ENCODE measurements at places on chromosomes 13 and 19.

- no peak for DNase-seq
Observed at GRCh38 chr13:93477238-93477637, 250.6 kb downstream of the GPC6 start.

DNA sequence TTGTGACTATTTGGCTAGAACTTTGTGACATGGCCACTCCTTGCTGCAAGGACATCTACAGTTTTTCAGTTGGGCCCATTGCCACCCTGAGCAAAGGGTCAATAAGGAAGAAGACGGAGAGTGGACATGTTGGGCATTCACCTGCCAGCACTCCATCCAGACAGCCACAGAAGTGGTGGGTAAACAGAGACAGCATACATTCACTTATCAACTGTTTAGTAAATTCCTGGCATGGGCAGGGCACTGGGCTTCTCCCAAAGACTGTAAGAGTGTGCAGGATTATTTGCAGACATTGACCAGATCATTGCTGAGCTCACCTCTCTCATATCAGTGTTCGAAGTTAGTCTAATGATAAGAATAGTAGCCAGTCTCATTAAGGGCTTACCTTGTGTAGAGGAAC, 29.2 kb downstream of the SIPA1L3 start:
- DNase-seq, result peak; percentile 9

DNA sequence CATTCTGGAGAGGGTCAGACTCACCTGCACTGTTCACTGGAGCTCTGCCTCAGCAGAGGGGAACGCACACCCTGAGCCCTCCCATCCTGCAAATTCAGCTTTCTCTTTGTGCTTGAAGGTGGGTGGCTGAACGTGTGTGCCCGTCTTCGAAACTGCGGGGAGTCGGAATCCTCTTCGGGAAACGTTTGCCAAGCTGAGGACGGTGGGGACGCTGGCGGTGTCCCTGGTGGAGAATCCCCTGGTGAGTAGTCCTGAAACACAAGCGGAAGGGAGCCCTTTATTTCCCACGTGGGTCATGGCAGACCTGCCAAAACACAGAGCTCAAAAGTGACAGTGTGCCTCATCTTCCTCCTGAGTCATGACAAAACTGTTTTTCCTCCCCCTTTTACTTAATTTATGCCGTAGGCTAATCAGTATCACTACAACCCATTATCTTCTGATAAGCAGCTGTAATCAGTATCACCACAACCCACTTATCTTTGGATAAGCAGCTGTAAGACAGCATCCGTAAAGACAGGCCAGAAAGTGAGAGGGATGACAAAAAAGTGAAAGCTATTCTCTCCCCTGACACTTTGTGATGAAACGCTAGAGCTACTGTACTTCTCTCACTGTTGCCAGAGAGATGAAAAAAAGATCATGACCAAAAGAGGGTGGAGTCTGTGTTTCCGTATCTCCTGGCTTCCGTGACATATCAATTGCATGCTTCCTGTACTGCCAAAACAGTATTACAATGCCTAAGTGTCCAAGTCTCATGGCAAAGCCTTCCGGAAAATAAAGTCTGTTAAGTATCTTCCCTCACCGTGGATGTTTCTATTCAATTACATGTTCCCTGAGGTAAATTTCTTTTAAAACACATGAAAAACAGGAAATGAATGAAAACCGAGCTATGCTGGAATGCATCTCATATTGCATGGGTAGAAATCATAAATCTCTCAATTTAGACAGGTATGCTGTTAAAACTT, 155.5 kb downstream of the TBC1D4 start:
- DNase-seq, result no peak

DNA sequence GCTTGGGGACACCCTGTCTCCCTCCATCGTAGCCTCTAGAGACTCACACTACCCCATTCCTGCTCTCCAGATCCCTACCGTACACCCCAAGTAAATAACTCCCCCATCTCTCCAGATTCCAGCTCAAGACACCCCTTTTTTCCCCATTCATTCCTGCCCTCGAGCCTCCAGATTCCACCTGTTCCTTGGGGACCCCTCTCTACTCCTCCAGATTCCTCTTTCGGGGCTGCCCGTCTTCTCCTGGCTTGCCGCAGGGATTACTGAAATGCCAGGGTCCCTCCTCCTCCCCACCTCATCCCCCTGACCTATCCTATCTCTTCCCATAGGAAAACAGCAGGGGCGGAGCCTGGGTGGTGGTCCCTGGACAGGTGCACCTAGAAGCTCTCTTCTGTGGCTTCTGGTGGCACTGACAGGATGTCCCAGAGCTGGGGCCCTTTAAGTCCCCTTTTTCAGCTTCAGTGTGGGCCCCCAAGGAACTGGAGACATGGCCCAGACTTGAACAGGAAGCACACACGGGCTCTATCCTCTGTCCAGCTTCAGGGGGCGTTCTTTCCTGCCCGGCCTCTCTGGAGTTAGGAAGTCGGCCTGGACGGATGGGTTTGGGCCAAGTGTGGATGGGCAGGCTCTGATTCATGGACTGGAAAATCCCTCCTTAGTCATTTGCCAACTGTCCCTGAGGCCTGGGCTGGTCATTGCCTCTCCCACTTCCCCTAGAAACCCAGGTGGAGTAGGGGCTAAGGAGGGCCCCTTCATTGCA, 1.2 kb downstream of the ZSWIM4 start:
- no peak for DNase-seq
